Hematopoietic multipotent progenitor cell treated with erythropoietin and hydrocortisone succinate and interleukin-3 and kit ligand, for 15 days (in vitro differentiated cells): ENCODE measurements at places on chromosomes 6 and 20.

GRCh38 chr6:90197854-90198496 is 98.7 kb downstream of the BACH2 start:
- no peak for DNase-seq

GRCh38 chr20:16007164-16007563 is 566.1 kb downstream of the KIF16B start:
- DNase-seq = no peak

GRCh38 chr6:15588971-15589634 is 73.7 kb downstream of the DTNBP1 start:
- no peak for DNase-seq

DNA sequence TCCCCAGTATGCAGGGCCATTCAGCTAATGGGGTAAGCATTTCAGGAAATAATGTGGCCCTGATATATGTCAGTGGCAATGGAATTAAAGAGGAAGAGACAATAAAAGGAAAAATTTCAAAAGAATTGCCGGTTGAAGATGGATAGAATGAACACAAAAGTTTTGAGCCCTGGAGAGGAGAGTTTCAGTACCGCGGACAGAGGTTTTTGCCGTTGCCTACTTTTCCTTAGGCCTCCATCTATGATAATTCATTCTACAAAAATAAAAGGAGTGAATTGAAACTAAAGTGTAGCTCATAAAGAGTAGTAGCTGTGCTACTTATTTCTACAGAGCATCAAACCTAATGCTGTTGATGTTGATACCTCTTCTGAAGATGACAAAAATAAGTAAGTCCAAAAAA is 140.7 kb downstream of the RNASET2 start:
- no peak for DNase-seq

DNA sequence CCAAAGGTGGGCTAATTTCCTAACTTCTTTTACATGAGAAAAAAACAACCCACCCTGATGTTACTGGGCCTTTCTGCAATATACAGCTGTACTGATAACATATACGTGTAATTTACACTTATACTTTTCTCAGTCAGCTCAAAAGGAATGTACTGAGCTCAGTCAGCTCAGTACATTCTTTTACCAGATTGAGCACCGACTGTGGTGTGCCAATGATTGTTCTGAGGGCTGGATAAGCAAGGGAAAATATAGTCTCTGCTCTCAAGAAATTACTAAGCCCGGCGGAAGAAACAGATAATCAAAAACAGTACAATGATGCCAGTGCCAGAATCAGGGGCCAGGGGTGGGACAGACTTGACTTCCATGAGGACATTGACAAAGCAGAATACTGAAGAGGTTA is 10.0 kb upstream of the BLOC1S5 start:
- DNase-seq = no peak

DNA sequence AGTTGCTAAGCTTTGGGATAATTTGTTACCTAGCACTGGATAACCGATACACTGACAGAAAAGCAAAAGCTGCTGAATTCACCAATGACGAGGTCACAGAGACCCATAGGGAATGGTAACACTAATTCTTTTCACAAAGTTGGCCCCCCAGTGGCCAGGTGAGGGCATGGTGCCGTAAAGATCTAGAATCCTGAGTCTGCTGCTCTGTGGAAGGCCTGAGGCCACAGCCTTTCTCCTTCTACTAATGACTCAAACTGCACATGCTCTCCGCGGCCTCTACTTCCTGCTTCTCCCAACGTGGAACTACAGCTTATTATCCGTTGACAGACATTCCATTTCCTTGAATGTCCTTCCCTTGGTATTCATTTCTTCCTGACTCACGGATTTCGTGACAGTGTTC is 127.1 kb downstream of the OPRM1 start:
- no peak for DNase-seq

DNA sequence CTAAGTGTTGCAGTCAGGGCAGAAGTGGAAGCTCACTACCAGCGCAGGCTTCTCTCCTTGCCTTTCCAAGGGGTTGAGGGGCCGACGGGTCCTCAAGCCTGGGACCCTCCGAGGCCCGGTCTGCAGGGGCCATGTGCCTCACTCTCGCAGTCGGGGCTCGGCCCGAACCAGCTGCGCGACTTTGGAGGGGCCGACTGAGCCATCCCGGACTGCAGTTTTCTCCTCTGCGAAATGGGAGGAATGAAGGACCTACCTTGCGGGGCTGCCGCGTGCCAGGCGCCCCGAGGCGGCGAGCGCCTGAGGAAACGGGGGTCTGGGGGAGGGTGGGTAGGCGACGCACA is 5.6 kb downstream of the LZTS3 start:
- DNase-seq = no peak

DNA sequence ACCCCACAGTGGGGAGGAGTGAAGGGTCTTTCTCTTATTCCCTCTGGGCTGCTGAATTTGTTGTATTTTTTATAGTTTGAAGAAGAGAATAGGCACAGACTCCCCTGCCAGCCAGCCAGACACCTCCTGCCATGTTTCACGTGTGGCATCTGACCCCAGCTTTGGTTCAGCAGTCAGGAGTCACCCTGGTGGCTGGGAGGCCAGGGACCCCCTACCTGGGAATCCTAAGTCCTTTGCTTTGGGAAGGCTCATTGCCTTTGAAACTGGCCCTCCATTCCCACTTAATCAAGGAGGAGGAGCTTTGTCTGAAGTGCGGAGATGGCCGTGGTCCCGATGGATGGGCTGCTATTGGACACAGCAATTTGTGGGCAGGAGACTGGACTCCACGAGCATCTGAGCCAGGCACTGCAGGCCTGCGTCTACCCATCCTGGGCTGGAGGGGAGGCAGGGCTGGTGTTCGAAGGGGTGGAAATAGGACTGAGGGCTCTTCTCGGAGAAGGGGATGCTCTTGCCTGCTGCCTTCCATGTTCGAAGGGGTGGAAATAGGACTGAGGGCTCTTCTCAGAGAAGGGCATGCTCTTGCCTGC is 196.1 kb downstream of the DLL1 start:
- DNase-seq = no peak

- DNase-seq = no peak
Observed at GRCh38 chr6:156564807-156565149, 212.4 kb upstream of the ARID1B start.

DNA sequence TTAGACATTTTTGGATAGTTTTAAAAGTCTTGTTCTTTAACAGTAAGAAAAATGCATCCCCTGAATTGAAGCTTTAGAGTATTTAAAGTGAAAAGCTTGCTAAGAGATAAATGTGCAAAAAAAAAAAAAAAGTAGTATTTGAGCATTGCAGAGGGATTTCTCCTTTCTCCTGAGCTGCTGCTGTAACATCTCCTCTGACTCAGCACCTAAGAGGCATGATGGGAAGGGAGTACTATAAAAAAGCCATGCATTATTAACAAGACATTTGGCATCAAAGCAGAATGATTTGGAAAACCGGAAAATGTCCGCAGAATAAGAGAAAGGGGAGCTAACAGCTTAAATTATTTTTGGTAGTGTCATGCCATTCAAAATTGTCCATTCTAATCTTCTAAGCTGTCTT is 27.9 kb downstream of the B4GALT5 start:
- DNase-seq = peak; percentile 53

DNA sequence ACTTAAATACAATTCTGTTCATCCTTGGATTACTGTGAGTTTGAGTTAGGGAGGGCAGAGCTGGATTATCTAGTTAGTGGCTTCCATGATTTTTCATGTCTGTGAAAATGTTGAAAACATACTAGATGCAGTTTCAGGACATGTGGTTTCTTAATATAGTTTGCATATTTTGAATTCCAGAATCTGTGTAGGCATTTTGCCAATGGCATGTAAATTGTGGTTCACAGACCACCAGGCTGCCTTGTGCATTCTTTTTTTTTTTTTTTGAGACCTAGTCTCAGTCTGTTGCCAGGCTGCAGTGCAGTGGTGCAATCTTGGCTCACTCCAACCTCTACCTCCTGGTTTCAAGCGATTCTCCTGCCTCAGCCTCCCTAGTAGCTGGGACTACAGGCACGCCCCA is 42.8 kb downstream of the CDC5L start:
- DNase-seq = no peak

- no peak for DNase-seq
Observed at GRCh38 chr20:36507746-36508145, 33.6 kb upstream of the MYL9 start.

GRCh38 chr20:20331817-20332216 is 36.1 kb upstream of the INSM1 start:
- DNase-seq = no peak

- DNase-seq = no peak
Observed at GRCh38 chr6:63882208-63882607, 246.6 kb downstream of the PHF3 start.

- DNase-seq = no peak
Observed at GRCh38 chr6:100862063-100862462, 19.1 kb downstream of the ASCC3 start.

- no peak for DNase-seq
Observed at GRCh38 chr6:107654764-107655163, 164.8 kb downstream of the SOBP start.

DNA sequence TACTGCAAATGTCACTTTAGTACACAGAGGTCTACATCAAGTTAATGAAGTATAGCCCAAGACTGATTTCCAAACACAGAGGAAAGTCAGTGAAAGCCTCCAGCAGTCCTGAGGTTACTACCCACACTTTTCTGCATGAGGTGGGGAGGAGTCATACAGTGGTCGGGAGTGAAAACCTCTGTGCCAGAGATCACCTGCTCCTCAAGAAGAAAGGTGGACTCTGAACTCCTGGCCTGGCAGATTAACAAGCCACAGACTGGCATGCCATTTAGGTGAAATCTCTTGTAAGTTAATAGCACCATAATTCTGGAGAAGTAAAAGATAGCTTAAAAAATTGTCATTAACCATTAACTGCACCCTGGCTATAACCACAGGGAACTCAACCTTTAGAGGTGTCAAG is 125.0 kb upstream of the LAMP5 start:
- no peak for DNase-seq

- DNase-seq = no peak
Observed at GRCh38 chr6:4922488-4923037, 81.3 kb downstream of the RPP40 start.

DNA sequence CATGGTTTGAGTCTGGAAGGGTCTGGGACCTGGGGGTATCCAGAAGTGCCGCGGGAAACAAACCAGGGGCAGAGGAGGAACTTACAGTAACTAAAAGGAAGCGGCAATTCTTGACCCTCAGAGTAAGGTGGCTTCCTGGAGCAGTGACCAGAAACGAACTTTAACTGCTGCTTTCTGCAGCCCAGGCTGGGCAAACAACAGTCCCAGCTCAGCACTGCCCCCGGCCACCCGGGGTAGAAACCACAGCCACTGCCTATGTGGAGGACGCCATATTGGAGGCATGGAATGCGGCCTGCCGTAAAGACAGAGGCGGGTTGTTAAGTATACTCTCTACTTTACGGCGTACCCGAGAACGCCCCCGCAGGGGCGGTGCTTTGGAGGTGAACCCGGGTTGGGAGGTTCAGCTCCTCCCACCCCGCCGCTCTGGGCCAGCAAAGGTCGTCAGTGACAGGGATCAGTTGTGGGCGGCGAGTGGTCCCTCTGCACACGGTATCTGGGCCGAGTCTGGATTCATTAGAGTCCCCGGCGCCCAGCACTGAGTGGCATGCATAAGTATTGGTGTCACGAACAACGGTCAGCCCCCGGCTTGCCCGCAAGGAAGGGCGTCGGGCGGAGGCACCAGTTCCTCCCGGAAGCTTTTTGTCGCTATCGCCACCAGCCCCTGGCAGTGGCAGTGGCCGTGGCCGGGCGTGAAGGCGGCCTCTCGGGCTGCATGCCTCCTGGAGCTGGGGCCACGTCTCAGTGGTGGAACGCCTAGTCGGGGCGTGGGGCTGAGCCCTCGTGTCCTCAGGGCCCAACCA is at the start of gene PDSS2:
Gene PDSS2 (minus strand): TSS at position 282 of the 800 bp plus-strand sequence. CDS start 279 bp downstream, at position 3.
- peak; percentile 98 for DNase-seq

- DNase-seq = no peak
Observed at GRCh38 chr20:61853073-61854005, 212.3 kb downstream of the TAF4 start.

GRCh38 chr6:41639809-41640371 is 1.6 kb downstream of the MDFI start:
- DNase-seq = no peak

DNA sequence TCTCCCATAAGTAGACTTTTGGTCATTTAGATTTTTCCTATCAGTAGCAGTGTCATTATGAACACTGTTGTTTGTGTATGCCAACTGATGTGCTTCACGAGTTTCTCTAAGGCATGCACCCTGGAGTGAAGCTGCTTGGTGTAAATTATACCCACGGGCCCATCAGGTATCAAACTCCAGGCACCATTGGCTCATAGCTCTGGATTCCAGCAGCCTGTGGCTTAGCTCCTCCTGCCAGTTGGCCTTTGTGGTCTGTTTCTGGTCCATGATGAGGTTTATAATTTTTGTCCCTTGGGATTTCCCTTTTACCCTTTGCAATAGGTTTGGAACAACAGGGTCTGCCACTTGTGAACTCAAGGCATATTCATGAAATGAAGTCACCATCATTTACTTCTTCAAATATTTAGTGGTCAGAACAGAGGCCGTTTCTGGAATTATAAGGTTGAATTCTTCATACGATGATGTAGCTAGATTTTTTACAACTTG is 350.5 kb downstream of the PRL start:
- DNase-seq = no peak

GRCh38 chr20:41359541-41360011 is 7.0 kb downstream of the EMILIN3 start:
- DNase-seq = no peak

DNA sequence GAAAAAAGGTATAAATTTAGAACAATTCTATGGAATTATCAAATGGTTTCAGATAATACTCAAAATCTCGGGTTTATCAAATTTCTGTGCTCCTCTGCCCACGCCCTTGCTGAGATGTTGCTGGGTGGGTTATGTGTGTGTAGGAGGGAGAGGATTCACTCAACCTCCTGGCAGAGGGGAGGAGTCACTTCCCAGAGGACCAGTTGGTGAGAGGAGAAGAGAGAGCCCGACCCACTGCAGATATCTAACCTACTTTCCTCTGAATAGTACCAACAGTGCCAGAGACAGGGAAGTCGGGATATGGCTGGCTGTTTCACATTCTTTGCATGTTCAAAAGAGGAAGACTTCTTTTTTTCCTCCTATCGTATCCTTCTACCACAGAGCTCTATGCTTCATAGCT is 187.1 kb upstream of the MAN1A1 start:
- no peak for DNase-seq

DNA sequence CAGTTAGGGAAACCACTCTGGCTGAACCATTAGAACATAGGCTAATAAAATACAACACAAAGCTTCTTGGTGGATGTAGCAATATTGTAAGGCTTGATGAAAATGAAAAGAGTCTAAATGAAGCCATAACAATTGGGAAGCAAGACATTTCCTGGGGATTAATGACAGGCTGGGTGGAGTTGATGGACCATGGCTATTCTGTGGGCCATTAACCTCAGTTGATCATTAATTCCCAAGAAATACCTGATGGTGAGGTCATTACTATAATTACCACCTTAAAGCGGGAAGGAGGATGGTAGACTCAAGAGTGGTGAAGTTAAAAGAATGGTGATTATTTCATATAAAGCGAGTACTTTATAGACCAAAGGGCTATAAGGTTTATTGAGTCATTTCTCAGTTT is 455.8 kb upstream of the MAP3K7 start:
- no peak for DNase-seq

GRCh38 chr6:111858347-111858746 is 14.9 kb downstream of the FYN start:
- no peak for DNase-seq

GRCh38 chr6:104306211-104306610 is 553.5 kb downstream of the HACE1 start:
- DNase-seq = no peak
